ENCODE measurements at places on chromosomes 7 and 10. TPM values are rescaled to one million over a fixed set of nuclear protein-coding genes. Genes with fewer than 3 reads are reported as not detected.

The GHITM gene
- 284 TPM for total RNA-seq

The SGMS1 gene
- 19.5 TPM for total RNA-seq

The OR13A1 gene
- total RNA-seq, result not detected

The ADIRF gene
- total RNA-seq, result 41.5 TPM

The KAT6B gene
- total RNA-seq, result 18.7 TPM

The SEMA3A gene
- total RNA-seq, result 1.7 TPM

The AIFM2 gene
- 25.7 TPM for total RNA-seq

- DNase-seq, result no peak
These were observed 40.8 kb upstream of the HSPA12A start for GRCh38 chr10:116783011-116783655.

GRCh38 chr7:22962775-22963350 lies 51.1 kb downstream of the HYCC1 start:
- DNase-seq, result no peak

- no peak for DNase-seq
These were observed 91.3 kb upstream of the NPY start for GRCh38 chr7:24192691-24193090.

GRCh38 chr10:46240684-46241565 lies 45.9 kb upstream of the ANTXRL start:
- peak; percentile 6 for DNase-seq

DNA sequence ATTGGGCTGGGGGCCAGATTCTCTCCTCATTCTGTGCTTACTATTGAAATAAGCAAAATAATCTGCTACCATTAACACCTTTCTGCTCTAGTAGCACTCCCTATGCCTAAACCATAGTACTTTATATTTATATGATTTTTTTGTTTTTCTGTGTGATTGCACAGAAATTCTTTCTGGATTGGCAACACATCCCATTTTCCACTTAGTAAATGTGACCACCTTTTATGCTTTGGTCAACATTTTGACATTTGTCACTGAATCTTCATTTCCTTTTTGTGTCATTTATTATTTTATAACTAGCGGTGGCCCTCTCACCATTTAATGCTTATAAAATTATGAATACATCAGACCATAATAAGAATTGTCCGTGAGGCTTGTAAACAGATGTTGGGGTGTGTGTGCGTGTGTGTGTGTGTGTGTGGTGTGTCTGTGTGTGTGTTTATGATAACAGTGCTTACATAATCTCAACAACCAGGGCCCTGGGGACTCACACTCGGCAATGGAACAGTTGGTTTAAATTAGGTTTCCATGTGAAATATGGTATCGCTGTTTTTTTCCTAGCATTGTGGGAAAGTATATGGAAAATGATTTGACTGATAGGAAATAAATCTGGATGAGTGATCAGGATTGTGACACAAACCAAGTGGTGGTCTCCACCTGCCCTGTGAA lies 138.9 kb downstream of the NOC3L start:
- DNase-seq, result no peak

DNA sequence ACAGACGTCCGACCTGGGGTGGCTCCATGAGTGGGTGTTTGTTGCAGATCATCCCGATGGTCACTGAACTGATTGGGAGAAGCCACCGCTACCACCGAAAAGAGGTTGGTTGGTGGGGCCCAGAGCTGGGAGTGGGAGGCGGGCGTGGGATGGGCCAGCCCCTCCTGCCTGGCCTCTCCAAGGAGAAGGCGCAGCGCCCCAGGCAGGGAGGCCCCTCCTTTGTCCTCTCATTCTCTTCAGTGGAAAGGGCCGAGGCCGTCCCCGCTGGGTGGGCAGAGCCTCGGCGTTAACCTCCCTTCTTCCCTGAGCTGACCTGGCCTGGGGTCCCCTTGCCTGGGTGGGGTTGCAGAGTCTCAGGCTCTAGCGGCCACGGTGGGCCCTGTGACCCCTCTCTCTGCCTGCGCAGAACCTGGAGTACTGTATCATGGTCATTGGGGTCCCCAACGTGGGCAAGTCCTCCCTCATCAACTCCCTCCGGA lies 5.2 kb downstream of the MTG1 start:
- DNase-seq, result no peak

- no peak for DNase-seq
These were observed 55.8 kb downstream of the NEURL1 start for GRCh38 chr10:103549349-103549685.

GRCh38 chr7:40682696-40683095 lies 547.9 kb downstream of the SUGCT start:
- no peak for DNase-seq

GRCh38 chr10:52463826-52464225 lies 149.7 kb downstream of the DKK1 start:
- no peak for DNase-seq

DNA sequence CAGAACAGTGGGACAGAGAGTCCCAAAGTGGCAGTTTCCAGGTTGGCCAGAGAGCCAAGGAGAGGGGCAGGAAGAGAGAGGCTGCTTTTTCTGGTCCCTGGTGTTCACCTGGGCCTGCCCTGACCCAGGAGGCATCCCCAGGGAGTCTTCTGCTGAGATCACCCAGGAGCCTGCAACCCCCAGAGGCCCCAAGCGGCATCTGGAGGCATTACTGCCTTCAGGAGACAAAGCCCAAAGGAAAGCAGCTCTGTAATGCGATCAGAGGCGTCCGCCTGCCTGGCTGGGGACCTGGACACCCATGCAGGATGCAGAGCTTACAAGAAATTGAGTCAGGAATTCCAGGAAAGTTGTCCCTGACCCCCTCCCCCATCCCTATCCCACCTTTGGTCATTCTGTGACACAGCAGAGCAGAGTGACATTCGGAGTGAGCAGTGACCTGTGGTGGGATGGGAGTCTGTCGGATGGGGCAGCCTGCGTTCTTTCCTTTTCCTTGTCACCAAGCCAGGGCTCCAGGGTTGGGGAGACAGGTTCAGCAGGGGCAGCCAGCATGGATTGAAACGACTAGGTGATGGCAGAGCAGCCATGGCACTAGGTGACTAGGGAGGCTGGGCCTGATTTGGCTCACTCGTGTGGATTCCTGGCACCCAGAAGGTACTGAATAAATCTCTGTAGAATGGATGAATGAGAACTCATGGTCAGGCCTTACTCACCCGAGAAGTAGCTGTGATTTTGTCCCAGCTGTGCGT lies 10.4 kb downstream of the UNC5B start:
- DNase-seq, result no peak

DNA sequence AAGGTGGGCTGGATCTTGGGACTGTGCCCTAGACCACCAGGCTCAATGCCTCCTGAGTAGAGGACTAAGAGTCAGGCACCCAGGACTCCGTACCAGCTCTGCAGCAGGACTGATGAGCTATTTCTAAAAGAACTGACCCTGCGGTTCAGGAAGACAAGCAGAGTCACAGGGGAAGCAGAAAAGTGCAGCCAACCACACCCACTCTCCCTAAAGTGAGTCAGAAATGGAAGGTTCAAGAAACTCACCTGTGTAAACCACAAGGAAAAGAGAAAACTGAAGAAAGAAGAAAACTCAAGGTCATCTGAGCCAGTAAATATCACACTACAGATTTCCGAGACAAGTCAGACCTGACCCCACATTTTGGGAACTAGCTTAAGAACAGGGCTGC lies 2.5 kb downstream of the PARP12 start:
- no peak for DNase-seq

GRCh38 chr7:46680147-46680546 lies 759.1 kb upstream of the IGFBP3 start:
- no peak for DNase-seq

GRCh38 chr7:18165166-18165565 lies 137.5 kb upstream of the PRPS1L1 start:
- DNase-seq, result no peak

DNA sequence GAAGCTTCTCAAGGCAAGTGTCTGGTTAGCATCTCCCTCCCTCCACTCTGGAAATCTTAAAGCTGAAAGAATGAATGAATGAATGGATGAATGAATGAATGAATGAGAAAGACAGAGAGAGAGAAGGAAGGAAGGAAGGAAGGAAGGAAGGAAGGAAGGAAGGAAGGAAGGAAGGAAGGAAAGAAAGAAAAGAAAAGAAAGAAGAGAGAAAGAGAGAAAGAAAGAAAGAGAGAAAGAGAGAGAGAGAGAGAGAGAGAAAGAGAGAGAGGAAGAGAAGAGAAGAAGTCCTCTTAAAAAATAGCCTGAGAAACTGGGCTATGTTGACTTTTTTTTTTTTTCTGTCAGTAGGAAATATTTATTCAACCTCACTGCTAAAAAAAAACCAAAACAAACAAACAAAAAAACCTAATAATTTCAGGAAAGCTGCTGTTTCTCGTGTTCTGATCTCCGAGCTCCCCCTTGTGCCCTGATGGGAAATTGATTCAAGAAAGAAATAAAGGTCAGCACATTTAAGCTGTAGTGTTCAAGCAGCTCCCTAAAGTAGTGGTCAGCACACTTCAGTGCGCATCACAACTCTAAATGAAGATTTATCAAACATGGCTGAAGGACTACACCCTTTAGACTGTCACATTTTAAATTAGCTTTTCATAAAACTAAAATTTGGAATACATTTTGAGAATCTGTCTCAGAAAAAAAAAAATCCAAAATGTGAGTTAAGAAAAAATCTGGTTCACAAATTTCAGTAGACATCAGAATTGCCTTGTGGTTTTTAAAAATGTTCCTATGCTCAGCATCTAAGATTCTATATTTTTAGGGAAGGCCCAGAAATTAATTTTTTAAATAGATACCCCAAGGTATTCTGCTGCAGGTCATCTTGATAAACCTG lies 154.3 kb downstream of the ELAPOR2 start:
- DNase-seq, result peak; percentile 22

- no peak for DNase-seq
These were observed 219.3 kb downstream of the THSD7A start for GRCh38 chr7:11612737-11613136.

DNA sequence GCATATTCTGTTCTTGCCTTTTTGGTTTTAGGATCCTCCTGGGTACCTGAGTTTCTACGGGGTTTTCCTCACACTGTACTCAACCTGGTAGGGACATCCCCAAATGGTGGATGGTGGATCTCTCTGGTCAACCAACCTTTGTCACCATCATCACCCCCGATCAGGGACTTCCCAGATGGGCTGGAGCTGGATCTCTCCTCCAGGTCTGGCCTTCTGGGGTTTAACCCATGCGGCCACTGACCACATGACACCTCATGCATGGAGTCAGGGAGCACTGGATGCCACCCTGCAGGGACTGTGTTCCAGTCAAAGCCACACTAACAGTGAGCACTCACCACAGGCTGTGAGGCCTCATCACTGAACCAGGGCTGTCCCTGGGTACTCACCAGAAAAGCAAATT lies 80.0 kb downstream of the CELF2 start:
- no peak for DNase-seq

- DNase-seq, result no peak
These were observed 152.7 kb upstream of the SHH start for GRCh38 chr7:155965010-155965409.
